ENCODE measurements at places on chromosomes 3 and 15. TPM values are rescaled to one million over a fixed set of nuclear protein-coding genes. Genes with fewer than 3 reads are reported as not detected.

The ARNT2 gene
- total RNA-seq, result 4.7 TPM

The ZNF501 gene
- 7.6 TPM for total RNA-seq

The RPL4 gene
- total RNA-seq, result 4,330 TPM

The PODXL2 gene
- 1.0 TPM for total RNA-seq

The CHRM5 gene
- total RNA-seq, result under 0.01 TPM
